AG08395 (cell line): ENCODE measurements at places on chromosomes 3 and 15.

- DNase-seq = no peak
Measured at GRCh38 chr3:191352014-191352413, 21.7 kb upstream of the UTS2B start.

DNA sequence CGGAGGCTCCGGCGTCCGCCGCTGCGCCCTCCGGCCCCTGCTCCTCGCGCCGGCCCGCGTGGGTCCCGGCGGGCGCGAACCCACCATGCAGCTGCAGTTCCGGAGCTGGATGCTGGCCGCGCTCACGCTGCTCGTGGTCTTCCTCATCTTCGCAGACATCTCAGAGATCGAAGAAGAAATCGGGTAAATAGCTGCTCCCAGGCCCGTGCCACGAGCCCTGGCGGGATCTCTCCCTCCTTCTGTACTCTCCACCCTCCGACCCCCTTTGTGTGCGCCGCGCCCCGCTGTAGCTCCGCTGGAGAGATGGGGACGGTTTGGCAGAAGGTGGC lies 263 bp downstream of the ST8SIA2 start:
- DNase-seq = no peak

DNA sequence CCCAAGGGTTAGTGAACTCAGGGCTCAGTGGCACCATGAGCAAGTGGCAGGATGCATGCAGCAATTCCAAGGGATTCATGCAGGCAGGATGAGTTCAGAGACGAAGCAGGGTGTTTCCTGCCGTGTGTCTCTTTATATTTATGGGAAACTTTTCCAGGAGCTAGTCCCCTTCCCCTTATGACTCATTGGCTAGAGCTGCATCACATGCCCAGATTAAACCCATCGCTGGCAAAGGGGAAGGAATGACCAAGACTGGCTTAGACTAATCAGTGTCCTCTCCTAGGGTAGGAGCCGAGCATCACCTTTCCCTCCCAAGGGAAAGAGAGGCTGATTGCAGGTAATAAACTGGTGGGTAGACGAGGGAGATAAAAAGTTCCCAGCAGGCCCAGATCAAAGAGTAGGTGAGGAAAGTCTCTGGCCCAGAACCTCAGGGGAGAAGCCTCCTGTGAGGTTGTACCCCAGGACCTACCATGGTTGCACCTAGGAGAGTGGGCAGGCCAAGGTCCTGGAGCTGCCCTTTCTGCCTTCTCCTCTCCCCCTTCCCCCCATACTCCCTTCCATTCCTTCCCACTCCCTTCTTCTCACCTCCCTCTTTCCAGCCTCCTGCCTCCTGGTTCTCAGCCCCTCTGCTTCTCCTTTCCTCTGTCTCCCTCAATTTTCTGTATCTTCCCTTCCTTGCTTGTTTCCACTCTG lies 67.8 kb upstream of the ITGA11 start:
- no peak for DNase-seq

GRCh38 chr3:7461202-7461825 lies 600.4 kb downstream of the GRM7 start:
- no peak for DNase-seq

DNA sequence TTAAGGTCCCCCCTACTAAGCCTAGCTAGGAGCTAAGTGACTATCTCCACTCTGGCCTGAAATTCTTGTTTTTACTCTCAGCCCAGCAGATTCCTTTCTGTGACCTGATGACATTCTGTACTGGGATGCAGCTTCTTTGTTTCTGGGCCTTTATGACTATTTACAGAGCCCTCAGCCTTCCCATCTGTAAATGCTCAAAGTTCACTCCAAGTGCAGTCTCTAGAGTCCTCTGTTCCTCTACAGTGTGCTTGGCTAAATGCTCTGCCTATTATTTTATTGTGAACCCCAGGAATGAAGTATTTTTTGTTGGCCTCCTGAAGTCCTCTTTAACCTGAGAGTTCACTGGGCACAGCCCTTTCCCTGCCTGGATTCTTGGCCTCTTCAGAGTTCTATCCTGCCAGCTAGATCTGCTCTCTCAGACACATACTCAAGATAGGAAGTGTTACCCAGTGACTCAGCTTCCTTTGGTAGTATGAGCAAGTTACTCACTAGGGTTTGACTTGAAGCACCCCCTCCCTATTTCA lies 278.1 kb upstream of the P2RY1 start:
- peak; percentile 10 for DNase-seq

GRCh38 chr3:195194559-195195206 lies 76.3 kb downstream of the XXYLT1 start:
- DNase-seq = no peak

GRCh38 chr15:42575188-42576039 lies at the start of gene STARD9:
STARD9 (plus strand) TSS chr15:42575606; CDS start chr15:42575716, 110 bp downstream.
- peak; percentile 97 for DNase-seq

DNA sequence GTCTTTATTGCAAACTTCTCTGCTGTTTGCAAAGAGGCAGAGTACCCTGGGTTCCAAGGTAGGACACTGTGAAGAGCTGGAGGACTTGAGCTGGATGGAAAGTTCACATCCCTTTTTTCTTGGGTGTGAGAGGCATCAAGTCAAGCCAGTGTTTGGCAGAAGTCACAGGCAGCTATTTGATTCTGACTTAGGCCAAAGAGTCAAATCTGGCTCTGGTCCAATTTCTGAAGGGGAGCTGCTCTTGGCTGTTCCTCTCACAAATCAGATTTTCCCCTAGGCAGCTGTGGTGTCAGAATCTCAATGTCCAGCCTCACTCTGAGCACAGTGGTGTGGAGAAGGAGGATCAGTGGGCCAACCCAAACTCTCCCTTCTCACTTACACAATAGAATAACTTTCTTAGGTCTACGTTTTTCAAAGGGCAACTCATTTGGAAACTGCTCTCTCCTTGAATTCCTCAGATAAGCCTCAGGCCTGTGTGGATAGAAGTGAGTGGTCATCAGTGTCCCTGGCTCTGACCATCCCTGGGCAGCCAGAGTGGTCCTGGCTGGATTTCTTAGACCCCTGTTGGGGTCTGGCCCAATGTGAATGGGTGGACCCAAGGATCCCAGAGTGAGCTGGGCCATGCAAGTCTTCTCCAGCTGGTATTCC lies 18.2 kb upstream of the AMOTL2 start:
- no peak for DNase-seq

- no peak for DNase-seq
Measured at GRCh38 chr15:74995779-74996765, 709 bp downstream of the SCAMP5 start.

GRCh38 chr3:169657351-169658124 lies 6.0 kb downstream of the MECOM start:
- DNase-seq = no peak

GRCh38 chr15:85718271-85718971 lies 76.3 kb downstream of the KLHL25 start:
- no peak for DNase-seq

GRCh38 chr15:55872471-55872870 lies 120.9 kb downstream of the NEDD4 start:
- no peak for DNase-seq

- DNase-seq = no peak
Measured at GRCh38 chr3:14476583-14477265, 63.4 kb downstream of the GRIP2 start.

GRCh38 chr3:1326546-1326945 lies 233.7 kb downstream of the CNTN6 start:
- no peak for DNase-seq

GRCh38 chr3:29693863-29694262 lies 413.0 kb downstream of the RBMS3 start:
- DNase-seq = peak; percentile 79

- no peak for DNase-seq
Measured at GRCh38 chr15:59562448-59563186, 49.0 kb upstream of the GCNT3 start.

- no peak for DNase-seq
Measured at GRCh38 chr3:150030841-150031240, 60.1 kb upstream of the PFN2 start.

- no peak for DNase-seq
Measured at GRCh38 chr15:77715051-77715450, 82.3 kb upstream of the LINGO1 start.

- peak; percentile 19 for DNase-seq
Measured at GRCh38 chr3:100216713-100217112, 44.1 kb upstream of the TBC1D23 start.

- DNase-seq = peak; percentile 58
Measured at GRCh38 chr3:107392549-107393165, 15.4 kb downstream of the CCDC54 start.

- no peak for DNase-seq
Measured at GRCh38 chr15:95935852-95936251, 394.6 kb upstream of the NR2F2 start.

- no peak for DNase-seq
Measured at GRCh38 chr3:45950686-45951600, 7.7 kb downstream of the CXCR6 start.

GRCh38 chr15:80957556-80957955 lies 32.1 kb downstream of the MESD start:
- DNase-seq = no peak

DNA sequence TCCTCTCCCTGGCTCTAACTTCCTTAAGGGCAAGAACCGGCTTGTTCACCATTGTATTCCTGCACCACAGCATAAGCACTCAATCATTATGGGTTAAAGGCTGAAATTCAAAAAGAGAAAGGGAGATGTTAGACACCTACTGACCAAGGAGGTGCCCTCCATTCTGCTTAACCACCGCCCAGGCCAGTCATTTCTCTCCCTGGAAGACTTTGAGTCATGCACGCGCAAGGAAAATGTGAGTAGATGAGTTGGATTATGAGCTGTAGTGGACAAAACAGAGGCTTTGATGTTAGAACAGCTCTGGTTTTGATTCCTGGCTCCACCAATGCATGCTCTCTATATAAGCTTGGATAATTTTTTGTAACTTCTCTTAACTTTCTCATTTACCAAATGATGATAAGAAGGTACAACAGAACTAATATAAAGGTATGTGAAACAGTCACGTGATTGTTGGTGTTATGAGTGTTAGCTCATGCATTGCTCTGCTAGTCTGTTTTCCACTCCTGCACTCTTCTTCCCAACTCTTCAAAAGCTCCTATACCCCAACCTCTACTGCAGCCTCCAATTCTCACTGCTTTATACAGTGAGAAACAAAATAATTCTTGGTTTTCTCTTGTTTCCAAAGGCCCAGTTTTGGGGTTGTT lies 148.4 kb upstream of the ATP11B start:
- DNase-seq = no peak

DNA sequence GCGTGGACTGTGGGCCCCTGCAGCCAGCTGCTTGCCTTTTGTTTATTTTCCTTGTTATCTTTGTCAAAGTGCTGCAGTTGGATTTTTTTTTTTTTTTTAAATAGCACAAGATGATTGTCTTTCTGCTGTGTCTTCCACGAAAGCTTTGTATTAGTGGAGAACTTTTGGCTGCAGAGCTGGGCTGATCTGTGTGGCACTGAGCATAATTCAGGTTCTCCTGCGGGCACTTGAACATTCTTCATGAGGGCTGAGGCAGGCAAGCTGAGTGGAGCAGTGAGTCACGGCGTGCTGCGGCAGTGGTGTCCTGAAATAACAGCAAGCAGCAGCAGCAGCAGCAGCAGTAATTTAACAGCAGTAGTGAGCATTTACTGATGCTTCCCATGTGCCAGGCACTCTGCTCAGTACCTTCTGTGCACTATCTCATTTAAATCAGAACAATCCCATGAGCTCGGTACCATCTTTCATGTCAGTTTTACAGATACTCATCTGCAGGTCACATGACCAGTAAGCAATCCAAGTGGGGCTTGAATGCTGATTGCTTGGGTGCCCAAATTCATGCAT lies 45.8 kb downstream of the MITF start:
- DNase-seq = peak; percentile 87

DNA sequence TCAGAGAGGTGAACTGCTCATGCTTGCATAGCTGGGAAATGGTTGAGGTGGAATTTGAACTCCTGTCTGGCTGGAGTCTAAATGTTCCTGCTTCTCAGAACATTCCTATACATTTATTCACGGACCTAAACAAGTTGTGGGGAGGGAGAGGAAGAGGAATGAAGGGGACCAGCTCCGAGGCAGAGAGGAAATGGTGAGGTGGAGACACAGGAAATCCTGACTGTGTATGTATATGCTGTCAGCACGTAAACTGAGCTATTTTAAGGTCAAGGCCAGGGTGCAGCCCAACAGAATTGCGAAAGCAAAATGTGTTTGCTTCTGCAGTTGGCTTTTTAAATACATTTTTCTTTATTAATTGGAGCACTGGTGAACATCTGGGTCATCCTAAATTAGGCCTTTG lies 74.1 kb upstream of the POMGNT2 start:
- DNase-seq = peak; percentile 24

GRCh38 chr3:54830658-54831057 lies 97.2 kb downstream of the LRTM1 start:
- no peak for DNase-seq

- DNase-seq = no peak
Measured at GRCh38 chr15:48798319-48798718, 12.6 kb downstream of the CEP152 start.

- DNase-seq = peak; percentile 98
Measured at GRCh38 chr3:46935168-46935858, 41.2 kb downstream of the CCDC12 start.

DNA sequence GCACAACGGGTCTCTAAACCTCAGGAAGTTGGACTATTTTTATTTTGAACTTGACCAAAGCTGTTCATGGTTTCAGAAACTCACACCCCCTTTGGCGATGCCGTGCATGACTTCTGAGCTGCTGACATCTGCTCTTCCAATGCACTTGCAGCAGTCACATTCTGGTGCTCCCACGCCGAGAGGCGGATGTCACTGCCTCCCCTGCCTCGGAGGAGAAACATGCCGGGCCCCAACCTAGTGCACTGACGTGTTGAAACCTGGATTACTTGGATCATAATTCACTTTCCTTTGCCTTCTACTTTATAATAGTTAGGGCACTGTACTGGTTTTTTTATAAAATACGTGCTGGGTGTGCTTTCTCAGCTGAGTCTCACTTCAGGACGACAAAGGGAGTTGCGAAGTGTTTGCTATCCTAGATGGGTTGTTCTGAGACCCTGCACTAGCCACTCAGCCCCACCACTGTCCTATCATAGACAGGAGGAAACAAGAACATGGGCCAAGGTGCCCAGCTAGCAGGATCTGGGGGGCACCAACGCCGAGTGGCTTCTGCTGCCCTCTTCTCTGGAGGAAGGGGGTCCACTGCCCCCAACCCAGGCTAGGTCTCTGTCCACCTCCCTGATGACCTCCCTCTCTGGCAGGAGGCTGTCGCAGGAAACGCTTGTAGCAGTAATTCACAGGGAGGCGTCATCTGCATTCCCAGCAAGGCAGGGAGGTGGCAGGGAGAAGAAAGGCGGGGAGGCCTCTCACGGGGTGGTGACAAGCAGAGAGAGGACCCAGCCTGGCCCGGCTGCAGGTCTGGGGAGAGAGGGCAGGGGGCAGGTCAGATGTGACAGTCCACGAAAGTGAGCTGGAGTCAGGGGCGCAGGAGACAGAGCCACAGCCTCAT lies 158.8 kb upstream of the IQSEC1 start:
- DNase-seq = no peak

DNA sequence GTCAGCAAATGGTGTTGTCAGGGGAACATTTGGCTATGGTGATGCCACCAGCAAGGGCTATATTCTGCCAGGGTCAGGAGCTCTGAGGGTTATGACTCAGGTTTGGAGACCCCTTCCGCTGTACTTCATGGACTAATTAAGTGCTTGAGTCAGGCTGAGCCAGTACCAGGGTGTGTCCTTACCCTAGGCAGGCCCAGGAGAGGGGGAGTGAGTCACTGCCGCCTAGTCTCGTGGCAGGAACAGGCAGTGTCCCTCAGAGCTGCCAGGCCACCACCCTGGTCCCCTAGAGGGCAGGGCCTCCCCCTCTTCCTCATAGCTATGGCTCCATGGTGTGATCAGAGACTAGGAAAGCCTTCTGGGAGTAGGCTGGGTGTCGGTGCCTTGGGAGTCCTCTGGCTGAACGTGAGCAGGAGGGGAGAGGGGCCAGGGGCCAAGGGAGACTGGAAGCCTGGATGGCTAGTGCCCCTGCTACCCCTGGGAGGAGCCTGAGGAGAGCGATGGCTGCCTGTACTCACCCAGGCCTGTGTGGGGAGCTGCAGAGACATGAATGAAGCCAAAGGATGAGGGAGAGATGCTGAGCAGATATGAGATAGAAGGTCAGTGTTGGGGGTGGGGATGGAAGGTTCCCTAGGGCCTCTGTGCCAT lies 10.6 kb downstream of the MAPKAPK3 start:
- peak; percentile 83 for DNase-seq
